ENCODE measurements at places on chromosomes 5 and 9. TPM values are rescaled to one million over a fixed set of nuclear protein-coding genes. Genes with fewer than 3 reads are reported as not detected.

DNA sequence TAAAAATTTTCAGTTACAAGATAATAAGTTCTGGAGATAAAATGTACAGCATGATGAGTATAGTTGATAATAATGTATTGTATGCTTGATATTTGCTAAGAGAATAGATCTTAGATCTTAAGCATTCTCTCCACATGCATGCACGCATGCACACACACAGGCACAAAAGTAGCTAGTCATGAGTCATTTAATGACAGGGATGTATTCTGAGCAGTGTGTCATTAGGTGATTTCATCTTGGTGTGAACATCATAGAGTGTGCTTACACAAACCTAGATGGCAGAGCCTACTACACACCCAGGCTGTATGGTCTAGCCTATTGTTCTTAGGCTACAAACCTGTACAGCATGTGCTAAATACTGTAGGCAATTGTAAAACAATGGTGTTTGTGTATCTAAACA, 124.2 kb downstream of the PTTG1 start:
- no peak overlapping the region for H3K4me3 ChIP-seq
- DNase-seq: no peak
- no peaks in the 10 kb centered on the region for H3K27me3 ChIP-seq
- no peaks in the 10 kb centered on the region for H3K36me3 ChIP-seq
- no peak overlapping the region for H3K27ac ChIP-seq

- H3K4me1 ChIP-seq: peaks cover 1% of the 10 kb centered on the region
- no peak overlapping the region for H3K4me3 ChIP-seq
- no peak overlapping the region for H3K27ac ChIP-seq
- no peak for DNase-seq
- no peaks in the 10 kb centered on the region for H3K27me3 ChIP-seq
These were observed 504.6 kb upstream of the BRINP1 start for GRCh38 chr9:119873877-119874276.

- no peaks in the 10 kb centered on the region for H3K36me3 ChIP-seq
- H3K4me3 ChIP-seq: no peak overlapping the region
- no peak overlapping the region for H3K27ac ChIP-seq
These were observed 24.4 kb downstream of the MEGF9 start for GRCh38 chr9:120689860-120690259.

GRCh38 chr5:10564838-10565784, 1.2 kb downstream of the ANKRD33B start:
- DNase-seq: no peak
- no peak overlapping the region for H3K27ac ChIP-seq
- H3K4me1 ChIP-seq: peaks cover 27% of the 10 kb centered on the region
- peak overlapping the region; percentile 83 for H3K4me3 ChIP-seq

DNA sequence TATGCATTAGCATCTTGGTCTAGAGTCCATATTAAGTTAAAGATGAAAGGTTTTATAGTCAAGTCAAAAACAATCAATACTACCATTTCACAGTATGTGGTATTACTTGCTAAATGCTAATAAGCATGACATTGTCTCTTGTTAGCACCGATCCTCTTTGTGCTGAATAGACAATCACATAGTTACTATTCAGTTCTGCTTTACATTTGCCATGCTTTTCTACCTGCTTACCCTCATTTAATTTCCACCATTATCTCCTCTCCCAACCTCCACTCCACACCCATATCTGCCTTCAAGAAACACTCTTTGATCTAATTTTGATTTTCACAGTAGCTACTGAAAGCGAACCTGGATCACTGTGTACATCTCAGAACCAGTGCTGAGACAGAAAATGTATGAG, 16.8 kb downstream of the MEGF9 start:
- no peaks in the 10 kb centered on the region for H3K27me3 ChIP-seq
- peaks cover 6% of the 10 kb centered on the region for H3K4me1 ChIP-seq
- H3K4me3 ChIP-seq: no peak overlapping the region
- H3K27ac ChIP-seq: no peak overlapping the region
- DNase-seq: no peak
- no peaks in the 10 kb centered on the region for H3K36me3 ChIP-seq

- no peaks in the 10 kb centered on the region for H3K27me3 ChIP-seq
- no peak overlapping the region for H3K27ac ChIP-seq
- peaks cover 61% of the 10 kb centered on the region for H3K36me3 ChIP-seq
- no peaks in the 10 kb centered on the region for H3K4me1 ChIP-seq
- H3K4me3 ChIP-seq: no peak overlapping the region
- no peak for DNase-seq
These were observed 25.9 kb upstream of the TAL2 start for GRCh38 chr9:105636331-105636730.

- no peak for DNase-seq
- H3K27me3 ChIP-seq: no peaks in the 10 kb centered on the region
These were observed 40.9 kb upstream of the NSMF start for GRCh38 chr9:137499858-137500661.

DNA sequence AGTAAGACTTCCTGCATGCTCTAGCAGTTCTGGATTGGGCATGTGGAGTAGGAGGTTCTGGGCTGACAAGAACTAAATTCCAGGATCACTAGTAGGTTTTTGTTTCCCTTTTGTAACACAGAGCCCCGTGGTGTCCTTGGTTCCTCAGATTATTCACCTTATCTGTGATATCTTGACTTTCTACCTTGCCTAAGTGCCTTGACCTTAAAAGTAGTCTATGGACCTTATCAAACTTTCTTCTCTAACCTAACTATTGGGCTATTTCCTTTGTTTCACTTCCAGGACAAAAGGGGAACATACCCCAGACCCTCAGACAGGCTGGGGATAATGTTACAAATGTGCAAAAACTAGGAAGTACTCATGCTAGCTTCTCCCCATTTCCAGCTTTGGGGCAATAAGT, 595.3 kb downstream of the PSAT1 start:
- H3K36me3 ChIP-seq: no peaks in the 10 kb centered on the region
- no peaks in the 10 kb centered on the region for H3K4me1 ChIP-seq
- DNase-seq: no peak
- H3K27me3 ChIP-seq: no peaks in the 10 kb centered on the region

GRCh38 chr5:73039082-73039481, 81.3 kb upstream of the TMEM171 start:
- no peaks in the 10 kb centered on the region for H3K27me3 ChIP-seq
- H3K27ac ChIP-seq: no peak overlapping the region
- H3K36me3 ChIP-seq: peaks cover 5% of the 10 kb centered on the region
- no peaks in the 10 kb centered on the region for H3K4me1 ChIP-seq
- DNase-seq: no peak

GRCh38 chr5:133983674-133984073, 15.2 kb upstream of the C5orf15 start:
- no peak overlapping the region for H3K27ac ChIP-seq
- H3K36me3 ChIP-seq: peaks cover 64% of the 10 kb centered on the region
- DNase-seq: no peak
- H3K27me3 ChIP-seq: no peaks in the 10 kb centered on the region

DNA sequence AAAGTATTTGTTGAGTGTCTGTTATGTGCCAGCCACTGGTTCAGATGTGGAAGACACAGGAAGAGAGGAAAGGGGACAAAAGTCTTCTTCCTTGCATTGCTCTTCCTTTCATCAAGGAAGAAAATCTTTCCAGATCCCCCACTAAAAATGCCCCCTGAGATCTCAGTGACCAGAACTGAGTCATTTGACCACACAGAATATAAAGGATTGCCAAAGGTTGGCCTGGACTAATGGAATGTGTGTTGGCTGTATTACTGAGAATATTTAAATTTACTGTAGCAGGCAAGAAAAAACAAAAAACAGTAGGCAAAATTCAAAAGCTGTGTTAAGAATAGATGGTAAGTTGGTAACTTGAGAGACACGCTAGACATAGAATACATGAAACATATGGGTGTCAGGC, 10.0 kb upstream of the SEPTIN8 start:
- no peak overlapping the region for H3K27ac ChIP-seq
- no peaks in the 10 kb centered on the region for H3K4me1 ChIP-seq
- no peaks in the 10 kb centered on the region for H3K27me3 ChIP-seq
- DNase-seq: no peak
- H3K36me3 ChIP-seq: no peaks in the 10 kb centered on the region

GRCh38 chr9:93058355-93059010, at the start of gene SUSD3:
SUSD3 (plus strand) TSS chr9:93058701; CDS start chr9:93058743, 42 bp downstream.
- peaks cover 50% of the 10 kb centered on the region for H3K4me1 ChIP-seq
- H3K36me3 ChIP-seq: no peaks in the 10 kb centered on the region
- H3K27me3 ChIP-seq: no peaks in the 10 kb centered on the region
- H3K27ac ChIP-seq: peak within 1 kb of the TSS; percentile 39

GRCh38 chr9:2601785-2602378, 19.7 kb upstream of the VLDLR start:
- H3K27ac ChIP-seq: no peak overlapping the region
- H3K4me3 ChIP-seq: no peak overlapping the region
- H3K27me3 ChIP-seq: no peaks in the 10 kb centered on the region
- H3K36me3 ChIP-seq: no peaks in the 10 kb centered on the region
- peaks cover 5% of the 10 kb centered on the region for H3K4me1 ChIP-seq

DNA sequence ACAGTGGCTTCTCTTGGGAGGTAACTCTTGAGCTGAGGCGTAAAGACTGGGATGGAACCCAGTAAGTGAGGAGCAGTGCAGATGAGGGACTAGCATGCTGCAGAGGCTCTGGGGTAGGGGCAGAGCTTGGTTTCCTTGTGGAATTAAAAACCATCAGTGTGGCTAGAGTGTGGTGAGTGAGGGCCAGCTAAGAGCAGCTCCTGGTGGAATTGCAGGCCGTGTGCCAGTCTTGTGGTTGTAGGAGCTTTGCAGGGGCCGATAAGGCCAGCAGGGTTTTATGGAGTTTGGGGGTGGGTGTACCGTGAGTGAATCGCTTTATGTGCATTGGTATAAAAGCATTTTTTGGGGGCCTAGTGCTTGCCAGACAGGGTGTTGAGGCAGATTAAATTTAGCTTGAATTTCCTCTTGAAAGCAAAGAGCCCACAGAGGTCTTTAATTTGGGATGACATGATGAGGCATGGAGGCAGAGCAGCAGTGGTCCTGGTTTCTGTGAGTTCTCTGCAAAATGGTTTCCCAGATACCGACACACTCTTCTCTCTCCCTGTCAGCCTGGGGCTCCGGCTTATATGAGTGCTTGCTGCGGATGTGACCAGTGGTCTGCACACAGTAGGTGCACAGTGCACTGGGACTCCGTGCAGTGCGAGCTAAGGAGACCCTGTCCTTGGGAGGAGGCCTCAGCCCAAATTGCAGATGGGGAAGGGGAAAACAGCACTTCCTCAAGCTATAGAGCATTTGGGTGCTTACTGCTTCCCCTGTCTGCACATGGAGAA, 176.4 kb upstream of the PITX1 start:
- H3K27me3 ChIP-seq: no peaks in the 10 kb centered on the region
- peak overlapping the region; percentile 82 for H3K27ac ChIP-seq
- H3K4me3 ChIP-seq: peak overlapping the region; percentile 1
- DNase-seq: no peak
- H3K4me1 ChIP-seq: peaks cover 37% of the 10 kb centered on the region

GRCh38 chr9:99731950-99732349, 89.7 kb upstream of the NR4A3 start:
- H3K27me3 ChIP-seq: no peaks in the 10 kb centered on the region
- no peak for DNase-seq
- H3K36me3 ChIP-seq: no peaks in the 10 kb centered on the region
- H3K4me1 ChIP-seq: peaks cover 12% of the 10 kb centered on the region
- H3K27ac ChIP-seq: no peak overlapping the region
- H3K4me3 ChIP-seq: no peak overlapping the region

- no peaks in the 10 kb centered on the region for H3K36me3 ChIP-seq
- H3K27ac ChIP-seq: no peak overlapping the region
- H3K4me1 ChIP-seq: no peaks in the 10 kb centered on the region
- no peak overlapping the region for H3K4me3 ChIP-seq
- no peaks in the 10 kb centered on the region for H3K27me3 ChIP-seq
These were observed 1754.0 kb upstream of the ACO1 start for GRCh38 chr9:30630459-30630858.

GRCh38 chr5:135976216-135976615, 21.4 kb upstream of the LECT2 start:
- no peak overlapping the region for H3K27ac ChIP-seq
- no peaks in the 10 kb centered on the region for H3K27me3 ChIP-seq
- no peak for DNase-seq

DNA sequence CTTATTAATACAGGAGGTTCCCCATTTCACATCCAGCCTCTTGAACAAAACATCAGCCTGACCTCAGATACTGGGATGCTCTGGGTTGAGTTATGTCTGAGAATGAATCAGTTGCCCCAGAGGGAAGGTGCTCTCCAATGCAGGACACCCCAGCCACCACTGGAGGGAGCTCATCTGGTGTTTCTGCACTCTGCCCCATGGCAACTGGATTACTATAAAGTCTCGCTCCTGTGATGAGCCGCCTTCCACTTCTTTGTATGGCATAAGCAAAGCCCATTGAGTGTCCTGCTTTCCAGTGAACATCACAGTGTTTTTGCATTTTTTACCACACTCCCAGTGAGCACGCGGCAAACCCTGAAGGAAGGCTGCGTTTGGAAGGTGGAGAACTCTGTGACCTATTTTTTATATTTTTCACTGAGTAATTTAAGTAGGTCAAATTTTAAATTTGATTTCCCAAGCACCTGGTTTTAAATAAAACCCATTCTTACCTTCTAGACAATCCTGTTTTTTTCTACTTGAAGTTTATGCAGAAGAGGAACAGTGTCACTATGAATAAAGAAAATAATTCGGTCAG, 176.9 kb upstream of the WWC1 start:
- H3K4me3 ChIP-seq: no peak overlapping the region
- peaks cover 8% of the 10 kb centered on the region for H3K27me3 ChIP-seq
- H3K27ac ChIP-seq: no peak overlapping the region
- no peaks in the 10 kb centered on the region for H3K4me1 ChIP-seq
- no peaks in the 10 kb centered on the region for H3K36me3 ChIP-seq

Gene ADGRV1
- polyA plus RNA-seq: 0.75 TPM

Gene ZNF462
- polyA plus RNA-seq: 1.8 TPM

Gene MYOZ3
- polyA plus RNA-seq: 0.50 TPM

Gene PCDHGA3
- 0.08 TPM for polyA plus RNA-seq

Gene CCL21
- 10.8 TPM for polyA plus RNA-seq

Gene GABRA1
- polyA plus RNA-seq: 0.05 TPM

Gene CD14
- 45.6 TPM for polyA plus RNA-seq

Gene PRR16
- 20.9 TPM for polyA plus RNA-seq
